ENCODE measurements at places on chromosomes 5 and 9. TPM values are rescaled to one million over a fixed set of nuclear protein-coding genes. Genes with fewer than 3 reads are reported as not detected.

RBM22 gene
- 47.2 TPM for total RNA-seq

SPINK4 gene
- total RNA-seq = not detected

DAPK1 gene
- 63.7 TPM for total RNA-seq

FKTN gene
- 49.6 TPM for total RNA-seq

PAPPA gene
- 0.13 TPM for total RNA-seq

S1PR3 gene
- total RNA-seq = 22.7 TPM

LCN15 gene
- total RNA-seq = not detected

FAT2 gene
- total RNA-seq = under 0.01 TPM

NOXA1 gene
- 0.29 TPM for total RNA-seq

PCDHGA10 gene
- total RNA-seq = 4.7 TPM

GRXCR2 gene
- total RNA-seq = not detected

LMX1B gene
- not detected for total RNA-seq

WDR41 gene
- 70.0 TPM for total RNA-seq

DRD1 gene
- total RNA-seq = not detected

COL5A1 gene
- total RNA-seq = 109 TPM

TOMM5 gene
- 218 TPM for total RNA-seq

ARHGEF37 gene
- total RNA-seq = 8.0 TPM

NMUR2 gene
- total RNA-seq = not detected

Data from thoracic aorta endothelial cell (primary cell).